Fibroblast of pulmonary artery (primary cell): ENCODE measurements at places on chromosomes 13 and 19.
A peak's percentile ranks its signal among the peaks of the same experiment; 100 is the strongest.

- no peak for DNase-seq
Measured at GRCh38 chr13:51922771-51923480, 61.2 kb downstream of the CCDC70 start.

GRCh38 chr13:48892688-48893075 lies 83.0 kb upstream of the FNDC3A start:
- no peak for DNase-seq

DNA sequence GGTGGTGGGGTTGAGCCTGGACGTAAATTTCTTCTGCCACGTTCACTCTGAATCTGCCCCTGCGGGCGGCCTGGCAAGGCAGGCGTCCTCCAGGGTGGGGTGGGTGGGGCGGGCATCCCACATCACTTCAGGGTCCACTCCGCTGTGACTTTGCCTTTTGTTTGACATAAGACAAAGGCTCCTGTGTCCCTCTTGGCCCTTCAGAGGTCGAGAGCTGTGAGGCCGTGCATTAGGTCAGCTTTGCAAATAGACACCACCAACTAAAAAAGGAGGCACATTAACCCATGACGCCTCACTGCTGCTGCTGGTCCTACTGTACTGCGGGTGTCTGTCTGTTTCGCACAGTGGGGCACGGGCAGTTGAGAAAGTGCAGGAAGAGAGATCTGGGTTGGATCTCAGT lies 10.5 kb upstream of the ZNF536 start:
- DNase-seq = no peak

- DNase-seq = peak; percentile 44
Measured at GRCh38 chr19:28971049-28971448, 241.9 kb downstream of the UQCRFS1 start.

DNA sequence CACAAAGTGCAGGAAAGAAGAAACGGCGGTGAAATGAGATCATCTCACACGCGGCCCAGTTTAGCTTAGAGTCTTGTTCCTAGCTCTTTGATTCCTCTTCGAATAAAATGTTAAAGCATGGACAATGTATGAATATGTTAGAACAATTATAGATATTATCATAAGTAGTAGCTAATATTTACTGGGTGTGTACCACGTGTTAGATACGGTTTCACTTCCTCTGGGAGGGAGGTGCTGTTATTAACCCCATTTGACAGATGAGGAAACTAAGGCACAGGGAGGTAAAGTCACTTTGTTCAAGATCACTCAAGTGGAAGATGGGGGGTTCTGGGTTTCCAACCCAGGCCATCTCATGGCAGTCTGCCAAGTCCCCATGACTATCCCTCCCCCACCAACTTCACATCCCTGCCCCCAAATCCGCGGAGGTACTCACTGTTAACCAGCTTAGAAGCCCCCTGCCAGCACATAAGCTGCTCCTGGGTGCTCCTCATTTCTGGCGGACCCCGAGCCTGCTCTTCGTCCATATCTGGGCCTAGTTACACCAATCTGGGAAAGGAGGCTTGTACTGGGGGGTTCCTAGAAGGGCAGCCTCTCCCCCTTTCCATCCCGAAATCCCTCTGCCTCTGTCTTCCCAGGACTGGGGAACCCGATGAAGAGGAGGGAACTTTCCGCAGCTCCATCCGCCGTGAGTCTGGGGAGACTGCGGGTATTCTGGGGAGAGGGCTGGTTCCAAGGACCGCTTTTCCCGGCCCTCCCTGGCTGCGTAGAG lies 1.0 kb upstream of the FXYD7 start:
- DNase-seq = no peak

DNA sequence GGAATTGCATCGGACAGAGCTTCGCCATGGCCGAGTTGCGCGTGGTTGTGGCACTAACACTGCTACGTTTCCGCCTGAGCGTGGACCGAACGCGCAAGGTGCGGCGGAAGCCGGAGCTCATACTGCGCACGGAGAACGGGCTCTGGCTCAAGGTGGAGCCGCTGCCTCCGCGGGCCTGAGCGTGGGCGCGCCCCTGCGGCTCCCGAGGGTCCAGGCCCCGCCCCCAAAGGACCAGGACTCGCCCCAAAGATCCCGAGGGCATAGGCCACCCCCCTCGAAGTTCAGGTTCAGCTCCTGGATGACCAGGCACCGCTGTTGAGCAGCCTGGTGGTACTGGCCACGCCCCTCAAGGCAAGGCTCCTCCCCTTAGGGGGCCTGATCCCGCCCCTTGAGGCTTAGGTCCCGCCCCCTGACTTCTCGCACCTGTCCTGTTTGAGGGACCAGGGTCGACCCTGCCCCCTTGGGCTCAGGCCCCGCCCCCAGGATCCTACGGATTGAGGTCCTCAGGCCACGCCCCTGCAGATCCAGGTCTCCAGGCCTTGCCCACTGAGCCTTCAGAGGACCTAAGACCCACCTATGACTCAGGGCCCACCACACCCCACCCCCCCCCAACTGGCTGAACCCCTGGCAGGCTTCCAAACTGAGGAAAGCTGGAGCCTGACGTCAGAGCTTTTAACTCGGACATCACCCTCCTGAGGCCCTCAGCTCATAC lies 43.1 kb downstream of the CYP4F22 start:
- peak; percentile 13 for DNase-seq

DNA sequence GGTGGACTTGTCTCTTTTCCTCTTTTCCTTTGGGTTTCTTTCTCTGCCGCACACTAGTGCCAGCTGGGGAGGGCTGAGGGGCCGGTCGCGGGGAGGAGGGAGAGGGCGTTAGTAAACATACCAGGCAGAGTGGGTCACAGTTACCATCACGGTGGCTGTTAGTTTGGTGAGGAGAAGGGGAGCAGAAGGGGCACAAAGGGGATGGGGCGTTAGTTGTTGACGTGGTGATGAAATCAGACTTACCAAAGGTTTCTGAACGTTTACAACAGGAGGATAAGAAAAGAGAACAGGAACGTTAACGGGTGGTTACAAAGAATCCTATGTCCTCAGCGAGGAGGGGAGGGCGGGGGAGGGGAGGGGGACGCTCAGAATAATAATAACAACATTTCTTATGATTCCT lies 77.9 kb downstream of the PTPRS start:
- no peak for DNase-seq

GRCh38 chr13:112822851-112823250 lies 133.0 kb downstream of the ATP11A start:
- DNase-seq = no peak
